ENCODE measurements at places on chromosomes 5 and 9.
A peak's percentile ranks its signal among the peaks of the same experiment; 100 is the strongest.

- DNase-seq = no peak
Observed at GRCh38 chr5:134086943-134087305, 27.6 kb upstream of the TCF7 start.

DNA sequence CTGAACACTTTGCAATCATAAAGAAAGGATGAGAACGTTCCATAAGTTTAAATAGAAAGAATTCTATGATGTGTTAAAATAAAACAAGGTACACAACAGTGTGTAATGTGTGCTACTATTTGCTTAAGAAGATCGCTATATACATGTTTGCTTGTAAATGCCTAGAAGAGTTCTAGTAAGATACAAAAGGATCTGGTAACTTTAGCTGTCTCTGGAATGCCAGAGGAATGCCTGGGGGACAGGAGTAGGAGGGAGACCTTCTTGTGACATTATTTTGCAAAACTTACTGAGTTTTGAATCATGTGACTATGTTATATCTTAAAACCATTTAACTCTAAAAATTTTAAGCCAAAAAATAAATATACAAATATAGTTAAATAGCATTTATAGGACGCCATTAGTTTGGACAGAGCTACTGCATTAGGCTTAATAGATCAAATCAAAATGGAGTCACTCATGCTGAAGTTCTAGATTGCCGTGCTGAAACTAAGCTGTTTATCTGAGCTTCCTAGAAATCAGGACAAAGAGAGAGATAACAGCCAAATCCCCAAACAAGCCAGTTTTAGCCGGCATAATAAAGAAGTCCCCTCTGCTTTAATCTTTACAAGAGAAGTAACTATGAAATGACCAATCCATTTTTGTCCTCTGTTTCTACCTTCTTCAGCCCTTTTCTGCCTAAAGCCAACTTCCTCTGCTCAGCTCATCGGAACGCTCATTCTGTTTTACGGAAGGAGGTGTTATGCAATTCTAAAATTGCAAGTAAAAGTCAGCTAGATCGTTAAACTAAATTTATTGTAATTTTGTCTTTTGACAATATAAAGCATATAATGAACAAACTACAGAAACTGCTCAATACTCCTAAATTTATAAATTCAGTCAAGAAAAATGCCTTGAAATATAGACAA is 44.8 kb downstream of the LIX1 start:
- DNase-seq = no peak

DNA sequence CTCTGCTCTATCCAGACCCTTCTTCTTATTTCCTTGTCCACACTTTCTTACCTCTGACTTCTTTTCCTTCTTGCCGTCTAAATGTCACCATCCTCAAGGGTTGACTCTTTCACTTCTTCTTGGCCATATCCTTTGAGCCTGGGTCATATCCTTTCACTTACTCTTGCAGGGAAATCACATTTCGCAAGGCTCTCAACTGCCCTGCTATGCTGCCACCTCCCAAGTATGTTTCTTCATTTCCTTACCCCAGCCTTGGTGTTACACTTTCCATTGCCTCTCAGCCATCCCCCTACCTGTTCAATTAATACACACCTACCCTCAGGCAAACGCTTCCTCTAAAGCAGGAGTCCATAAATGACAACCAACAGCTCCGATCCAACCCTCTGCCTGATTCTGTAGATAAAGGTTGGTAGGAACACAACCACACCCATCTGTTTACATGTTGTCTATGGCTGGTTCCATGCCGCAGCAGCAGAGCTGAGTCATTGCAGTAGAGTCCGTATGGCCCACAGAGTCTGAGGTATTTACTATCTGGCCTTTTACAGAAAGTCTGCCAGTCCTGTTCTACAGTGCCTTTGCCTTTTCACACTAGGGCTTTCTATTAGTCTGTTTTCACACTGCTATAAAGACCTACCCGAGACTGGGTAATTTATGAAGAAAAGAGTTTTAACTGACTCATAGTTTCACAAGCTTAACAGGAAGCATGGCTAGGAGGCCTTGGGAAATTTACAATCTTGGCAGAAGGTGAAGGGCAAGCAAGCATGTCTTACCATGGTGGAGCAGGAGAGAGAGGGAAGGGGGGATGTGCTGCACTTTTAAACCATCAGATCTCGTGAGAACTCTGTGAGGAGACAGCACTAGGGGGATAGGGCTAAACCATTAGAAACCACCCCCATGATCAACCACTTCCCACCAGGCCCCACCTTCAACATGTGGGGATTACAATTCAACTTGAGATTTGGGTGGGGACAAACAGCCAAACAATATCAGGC is 97.9 kb downstream of the SV2C start:
- no peak for DNase-seq

GRCh38 chr5:103216137-103216536 is 42.4 kb upstream of the MACIR start:
- no peak for DNase-seq

DNA sequence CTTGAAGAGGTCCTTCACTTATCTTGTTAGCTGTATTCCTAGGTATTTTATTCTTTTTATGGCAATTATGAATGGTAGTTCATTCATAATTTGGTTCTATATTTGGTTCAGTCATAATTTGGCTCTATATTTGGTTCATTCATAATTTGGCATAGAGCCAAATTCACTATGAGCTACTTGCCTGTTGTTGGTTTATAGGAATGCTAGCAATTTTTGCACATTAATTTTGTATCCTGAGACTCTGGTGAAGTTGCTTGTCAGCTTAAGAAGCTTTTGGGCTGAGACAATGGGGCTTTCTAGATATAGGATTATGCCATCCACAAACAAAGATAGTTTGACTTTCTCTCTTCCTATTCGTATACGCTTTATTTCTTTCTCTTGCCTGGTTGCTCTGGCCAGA is 142.2 kb downstream of the PLCXD3 start:
- DNase-seq = peak; percentile 7

GRCh38 chr5:78805474-78806124 is 157.0 kb upstream of the LHFPL2 start:
- peak; percentile 16 for DNase-seq

GRCh38 chr9:121398374-121398773 is 28.3 kb upstream of the STOM start:
- peak; percentile 78 for DNase-seq

- no peak for DNase-seq
Observed at GRCh38 chr9:17611917-17612316, 33.1 kb downstream of the SH3GL2 start.

- no peak for DNase-seq
Observed at GRCh38 chr5:33762859-33763258, 128.9 kb downstream of the ADAMTS12 start.

GRCh38 chr5:166509085-166509484 is 1782.4 kb upstream of the WWC1 start:
- no peak for DNase-seq

- DNase-seq = no peak
Observed at GRCh38 chr9:114452219-114453165, 52.8 kb downstream of the WHRN start.

- no peak for DNase-seq
Observed at GRCh38 chr9:76893395-76893932, 12.4 kb downstream of the PRUNE2 start.

DNA sequence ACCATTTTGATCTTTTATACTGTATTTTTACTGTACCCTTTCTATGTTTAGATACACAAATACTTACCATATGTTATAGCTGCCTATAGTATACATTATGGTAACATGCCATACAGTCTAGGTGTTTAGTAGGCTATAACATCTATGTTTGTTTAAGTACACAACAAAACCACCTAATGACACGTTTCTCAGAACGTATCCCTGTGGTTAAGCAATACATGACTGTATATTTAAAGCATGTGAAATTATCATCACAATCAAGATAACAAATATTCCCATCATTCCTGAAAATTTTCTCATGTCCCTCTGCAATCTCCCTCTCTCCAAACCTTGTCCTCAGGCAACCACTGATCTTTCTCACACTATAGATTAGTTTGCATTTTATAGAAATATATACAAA is 66.4 kb upstream of the SUSD1 start:
- DNase-seq = peak; percentile 16

- no peak for DNase-seq
Observed at GRCh38 chr5:123382252-123382651, 41.0 kb downstream of the CEP120 start.

- no peak for DNase-seq
Observed at GRCh38 chr5:134844252-134844651, 1.5 kb upstream of the C5orf24 start.

GRCh38 chr9:126109575-126109974 is 217.1 kb upstream of the MVB12B start:
- no peak for DNase-seq

All from GM03348 (cell line).